AG09319 (cell line): ENCODE measurements at places on chromosomes 1 and 21.

DNA sequence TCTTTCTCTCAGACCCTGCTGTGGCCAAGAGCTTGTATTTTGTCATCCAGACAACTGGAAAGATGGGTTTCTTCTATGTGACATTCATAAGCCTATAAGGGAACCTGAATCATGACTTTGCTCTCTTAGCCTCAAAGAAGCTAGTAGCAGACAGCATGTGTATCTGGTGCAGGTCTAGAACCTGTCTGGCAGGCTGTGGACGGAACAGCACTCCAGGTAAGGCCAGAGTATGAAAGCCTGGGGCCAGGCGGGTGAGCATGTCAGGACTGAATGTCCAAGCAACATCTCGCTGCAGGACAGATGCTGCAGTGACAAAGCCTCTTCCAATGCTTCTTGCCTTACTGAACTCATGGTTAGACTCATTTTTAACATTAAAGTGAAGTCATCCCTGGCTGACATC is 32.8 kb downstream of the AKNAD1 start:
- no peak for DNase-seq

DNA sequence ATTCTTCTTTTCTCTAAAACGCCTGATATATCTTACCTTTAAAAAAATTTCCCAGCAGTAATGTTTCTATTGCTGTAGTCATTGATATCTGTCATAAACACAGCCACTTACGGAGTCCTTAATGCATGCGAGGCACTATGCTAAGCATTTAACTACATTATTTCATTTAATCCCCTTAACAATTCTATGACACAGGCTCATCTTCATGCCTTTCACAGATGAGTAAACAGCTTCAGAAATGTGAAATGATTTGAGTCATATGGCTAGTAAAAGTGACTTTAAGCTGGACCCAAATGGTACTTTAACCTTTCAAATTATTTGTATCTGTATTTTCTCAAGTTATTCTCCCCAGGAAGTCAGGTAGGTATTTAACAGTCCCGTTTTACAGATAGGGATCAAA is 125.1 kb upstream of the FGGY start:
- DNase-seq, result no peak

GRCh38 chr21:32507342-32507919 is 77.9 kb downstream of the TCP10L start:
- DNase-seq, result no peak

- DNase-seq, result no peak
These were observed 11.5 kb downstream of the SLC2A7 start for GRCh38 chr1:9014475-9015375.

DNA sequence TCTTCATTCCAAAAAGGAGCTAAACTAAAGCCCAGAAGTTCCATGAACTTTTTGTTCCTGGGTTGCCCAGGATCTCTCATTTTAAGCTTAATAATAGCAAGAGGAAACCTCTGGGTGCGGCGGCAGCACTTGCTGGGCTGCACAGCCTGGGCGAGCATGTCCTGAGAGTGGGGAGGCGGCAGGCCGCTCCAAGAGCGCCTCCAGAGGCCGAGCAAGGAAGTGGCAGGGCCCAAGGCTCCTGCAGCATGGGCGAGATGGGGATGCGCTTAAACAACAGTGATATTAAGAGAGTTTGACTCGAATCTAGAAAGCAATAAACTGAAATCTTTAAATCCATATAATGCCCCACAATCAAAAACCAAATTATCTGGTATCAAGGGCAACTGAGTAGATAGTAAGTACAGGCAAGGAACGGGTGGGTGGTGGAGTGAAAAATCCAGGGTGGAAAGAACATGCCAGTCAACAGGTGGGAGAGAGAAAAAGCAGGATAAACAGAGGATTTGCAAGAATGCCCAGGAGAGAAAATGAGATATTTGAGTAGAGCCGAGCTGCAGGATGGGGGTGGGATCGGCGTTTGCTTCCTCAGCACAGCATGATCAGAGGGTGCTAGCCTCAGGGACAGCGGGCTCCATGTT is 14.1 kb upstream of the TNR start:
- no peak for DNase-seq

DNA sequence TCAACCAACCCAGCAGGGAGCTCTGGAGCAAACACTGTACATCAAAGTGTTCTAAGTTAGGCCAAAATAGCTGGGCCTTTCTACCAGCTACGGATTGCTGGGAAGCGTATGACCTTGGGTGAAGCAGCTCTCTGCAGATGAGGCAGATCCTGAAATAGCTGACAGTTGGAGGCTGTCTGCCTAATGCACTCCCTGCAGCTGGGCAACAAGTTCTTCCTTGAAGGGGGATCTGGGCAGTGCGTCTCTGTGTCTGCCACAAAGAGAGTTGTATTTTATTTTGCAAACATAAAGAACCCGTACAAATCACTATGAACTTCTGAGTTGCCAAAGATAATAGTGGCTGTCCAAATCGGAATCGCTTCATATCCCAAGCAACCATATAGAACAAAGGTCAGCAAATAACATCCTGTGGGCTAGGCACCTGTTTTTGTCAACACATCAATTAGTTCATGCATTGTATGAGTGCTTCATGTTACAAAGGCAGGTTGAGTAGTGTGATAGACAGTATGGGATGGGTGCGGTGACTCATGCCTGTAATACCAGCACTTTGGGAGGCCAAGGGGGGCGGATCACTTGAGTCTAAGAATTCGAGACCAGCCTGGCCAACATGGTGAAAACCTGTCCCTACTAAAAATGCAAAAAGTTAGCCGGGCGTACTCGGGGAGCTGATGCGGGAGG is 29.1 kb upstream of the KLF17 start:
- no peak for DNase-seq

DNA sequence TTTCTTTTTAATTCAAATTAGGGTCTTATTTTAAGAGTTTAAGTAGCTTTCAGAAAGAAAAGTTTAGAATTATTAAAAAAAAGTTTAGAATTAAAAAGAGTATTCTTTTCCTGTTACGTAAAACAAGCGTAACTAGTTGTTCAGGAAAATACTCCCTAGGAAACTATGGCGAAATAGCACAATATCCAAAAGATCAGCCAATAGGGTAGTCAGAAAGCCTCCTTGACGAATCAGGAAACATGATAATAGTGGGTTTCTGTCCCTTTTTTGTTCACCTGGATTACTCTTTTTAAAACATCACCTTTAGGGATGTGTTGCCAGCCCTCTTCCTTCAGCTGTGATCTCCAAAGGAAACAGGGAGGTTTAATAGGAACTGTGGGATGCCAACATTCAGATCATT is 25.2 kb downstream of the S1PR1 start:
- no peak for DNase-seq

GRCh38 chr1:204418174-204419063 is 6.8 kb upstream of the PPP1R15B start:
- no peak for DNase-seq

DNA sequence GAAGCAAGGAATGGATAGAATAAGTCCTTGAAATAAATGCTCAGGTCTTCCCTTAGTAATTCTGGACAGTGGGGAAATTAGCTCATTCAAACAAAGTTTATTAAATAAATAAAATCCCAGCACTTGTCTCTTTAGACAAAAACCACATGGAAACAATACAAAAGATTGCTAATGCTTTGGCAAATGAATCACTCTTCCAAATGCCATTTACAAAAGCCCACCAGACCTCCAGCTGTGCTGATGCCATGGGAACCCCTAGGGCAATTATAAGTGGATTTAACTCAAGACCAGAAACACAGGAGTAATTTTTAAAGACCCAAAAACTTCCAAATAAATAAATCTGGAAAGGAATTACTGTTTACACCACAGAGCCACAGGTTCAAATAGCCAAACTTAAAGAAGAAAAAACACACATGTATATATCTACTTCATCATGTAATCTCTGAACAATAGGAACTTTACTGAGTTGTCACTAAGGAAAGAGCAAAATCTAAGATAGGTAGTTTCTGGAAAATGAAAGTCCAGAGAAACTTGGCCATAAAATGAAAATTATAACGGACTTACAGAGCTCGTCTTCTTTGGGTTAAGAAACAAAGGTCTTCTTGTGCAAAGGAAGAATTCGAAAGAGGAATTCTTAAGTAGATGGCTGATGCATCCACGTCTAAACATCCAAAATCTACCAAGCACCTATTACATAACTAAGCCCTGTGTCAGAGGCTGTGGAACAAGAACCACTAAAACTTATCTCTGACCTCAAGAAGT is 399.4 kb downstream of the SMYD3 start:
- DNase-seq, result peak; percentile 16

DNA sequence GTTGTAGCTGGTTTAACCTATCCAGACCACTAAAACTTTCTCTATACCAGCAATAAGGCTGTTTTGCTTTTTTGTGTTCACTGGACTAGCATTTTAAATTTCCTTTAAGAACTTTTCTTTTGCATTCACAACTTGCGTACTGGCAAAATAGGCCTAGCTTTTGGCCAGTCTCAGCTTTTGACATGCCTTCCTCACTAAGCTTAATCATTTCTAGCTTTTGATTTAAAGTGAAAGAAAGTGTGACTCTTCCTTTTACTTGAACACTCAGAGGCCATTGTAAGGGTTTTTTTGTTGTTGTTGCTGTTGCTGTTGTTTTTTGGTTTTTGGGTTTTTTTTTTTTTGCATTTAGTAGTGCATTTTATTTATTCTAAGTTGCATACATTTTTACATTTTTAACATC is 15.2 kb downstream of the RPAP2 start:
- DNase-seq, result no peak

GRCh38 chr1:157199421-157199755 is 61.2 kb upstream of the ETV3 start:
- DNase-seq, result no peak

DNA sequence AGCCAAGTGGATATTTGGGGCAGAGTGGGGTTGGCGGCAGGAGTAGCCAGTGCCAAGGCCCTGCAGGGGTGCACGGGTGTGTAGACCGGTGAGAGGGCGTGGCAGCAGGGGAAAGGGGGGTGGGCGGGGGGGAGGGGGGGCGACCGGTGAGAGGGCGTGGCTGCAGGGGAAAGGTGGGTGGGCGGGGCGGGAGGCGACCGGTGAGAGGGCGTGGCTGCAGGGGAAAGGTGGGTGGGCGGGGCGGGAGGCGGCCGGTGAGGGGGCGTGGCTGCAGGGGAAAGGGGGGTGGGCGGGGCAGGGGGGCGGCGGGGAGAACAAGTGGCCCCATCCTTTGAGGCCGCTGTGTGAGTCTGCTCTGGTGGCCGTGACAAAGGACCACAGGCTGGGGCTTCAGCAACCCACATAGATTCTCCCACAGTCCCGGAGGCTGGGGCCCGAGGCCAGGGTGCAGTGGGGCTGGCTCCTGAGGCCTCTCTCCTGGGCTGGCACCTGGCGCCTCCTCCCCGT is 25.8 kb downstream of the RRP1 start:
- no peak for DNase-seq

DNA sequence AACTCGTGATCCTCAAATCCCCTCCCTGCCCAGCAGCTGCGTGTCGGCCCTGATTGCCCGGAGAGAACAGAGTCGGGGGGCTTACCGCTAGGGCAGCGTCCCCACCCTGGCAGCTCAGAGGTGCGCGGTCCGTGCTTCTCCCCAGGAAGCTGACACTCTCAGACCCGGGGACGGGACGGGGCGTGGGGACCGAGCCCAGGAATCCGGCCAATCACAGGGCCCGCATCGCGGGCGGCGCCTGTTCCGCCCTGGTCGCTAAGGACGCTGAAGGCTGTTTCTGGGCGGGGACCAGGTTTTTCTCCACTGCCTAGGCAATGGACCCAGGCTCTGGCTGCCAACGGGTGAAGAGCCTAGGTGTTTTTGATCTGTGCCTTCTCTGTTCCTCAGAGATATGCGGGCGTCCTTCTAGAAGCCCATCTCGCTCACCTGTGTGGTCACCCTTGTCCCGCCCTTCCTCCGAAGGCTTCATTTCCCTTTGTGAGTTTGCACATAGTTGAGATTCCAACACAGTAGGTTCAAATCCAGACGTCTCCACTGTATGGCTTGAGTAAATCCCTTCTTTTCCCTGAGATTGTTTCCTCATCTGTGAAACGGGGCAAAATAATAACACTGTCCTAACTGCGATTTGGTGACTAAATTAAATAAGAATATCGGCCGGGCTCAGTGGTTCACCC is at the start of gene C1orf87:
TSS of gene C1orf87 (minus strand) at position 166 of the 674 bp plus-strand sequence. CDS start 1,127 bp downstream, outside the sequence.
- DNase-seq, result no peak

- no peak for DNase-seq
These were observed 145.8 kb downstream of the PDE4B start for GRCh38 chr1:65938506-65938905.

GRCh38 chr1:171397851-171398469 is 84.0 kb downstream of the FMO4 start:
- DNase-seq, result no peak

GRCh38 chr1:155993595-155993994 is 15.2 kb upstream of the ARHGEF2 start:
- DNase-seq, result no peak

GRCh38 chr1:109790735-109791494 is 27.2 kb upstream of the EPS8L3 start:
- no peak for DNase-seq

DNA sequence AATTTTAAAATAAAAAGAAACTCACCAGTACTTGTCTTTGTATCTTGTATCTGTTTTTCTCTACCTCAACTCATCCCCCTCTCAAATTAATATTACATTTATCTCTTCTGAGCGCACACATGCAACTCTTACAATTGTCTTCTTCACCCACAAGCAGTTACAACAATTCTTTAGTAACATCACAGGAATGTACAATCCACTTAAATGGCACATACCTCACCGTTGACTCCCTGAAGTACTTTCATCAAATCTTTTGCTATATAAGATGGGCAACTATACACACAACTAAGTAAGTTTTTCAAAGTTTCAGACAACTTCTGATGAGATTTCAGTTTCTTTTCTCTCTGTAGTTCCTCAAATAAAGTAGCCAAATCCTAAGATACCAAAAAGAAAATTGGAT is 28.3 kb downstream of the HEATR1 start:
- no peak for DNase-seq

- DNase-seq, result no peak
These were observed 16.6 kb upstream of the CD55 start for GRCh38 chr1:207304710-207305488.

DNA sequence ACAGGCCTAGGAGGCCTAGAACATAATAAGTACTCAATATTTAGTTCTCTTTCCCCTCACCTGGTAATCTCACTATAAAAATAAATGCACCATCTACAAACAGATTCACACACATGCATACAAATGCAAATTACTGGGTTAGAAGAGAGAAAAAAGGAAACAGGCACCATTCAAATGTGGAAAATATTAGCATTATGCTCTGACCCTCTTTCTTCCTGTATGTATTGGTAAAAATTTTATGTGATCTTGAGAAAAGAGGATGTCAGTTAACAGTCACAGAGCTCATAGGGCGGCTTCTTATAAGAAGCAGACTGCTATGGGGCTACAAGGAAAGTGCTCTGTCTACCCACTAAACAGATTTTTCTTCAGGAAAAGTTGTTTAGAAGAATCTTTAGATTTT is 565.4 kb downstream of the LMO4 start:
- DNase-seq, result no peak
